ENCODE measurements at places on chromosomes 7 and 10.

- DNase-seq: no peak
These were observed 69.2 kb downstream of the CNTNAP2 start for GRCh38 chr7:146185844-146186243.

GRCh38 chr7:108463613-108464012, 7.4 kb upstream of the NRCAM start:
- no peak for DNase-seq

DNA sequence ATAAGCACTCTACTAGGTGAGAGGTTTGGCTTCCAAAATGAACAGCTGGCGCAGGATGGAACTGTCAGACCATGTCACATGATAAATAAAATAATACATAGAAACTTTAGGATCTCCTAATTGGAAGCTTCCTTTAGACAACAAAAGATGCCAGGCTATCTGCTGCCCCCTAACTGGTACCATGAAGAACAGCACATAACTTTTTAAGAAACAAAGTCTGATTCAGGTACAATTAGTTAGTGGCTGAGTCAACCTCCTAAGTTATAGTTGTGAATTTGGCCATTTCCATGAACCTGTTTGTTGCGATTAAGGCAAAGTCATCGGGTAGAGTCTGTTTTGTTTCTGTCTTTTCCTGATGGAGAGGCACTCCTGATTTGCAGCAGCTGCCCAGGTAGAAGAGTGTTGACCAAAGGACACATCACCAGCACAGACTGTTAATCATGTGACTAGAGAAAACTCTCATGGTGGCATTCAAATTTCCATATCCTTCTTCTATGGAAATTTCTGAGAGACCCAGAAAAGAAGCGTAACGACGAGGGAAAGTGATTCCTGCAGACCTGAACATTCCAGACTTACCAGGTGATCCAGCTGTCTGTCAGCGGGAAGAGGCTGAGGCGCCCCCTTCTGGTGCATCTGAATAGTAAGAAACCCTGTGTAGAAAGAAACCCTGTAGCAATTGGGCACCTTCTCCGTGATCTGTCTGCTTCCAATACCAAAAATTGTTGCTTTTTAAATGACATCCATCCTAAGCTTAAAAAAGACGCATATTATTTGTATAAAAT, 8.6 kb upstream of the INHBA start:
- no peak for DNase-seq

GRCh38 chr7:35570937-35571336, 124.0 kb downstream of the HERPUD2 start:
- DNase-seq: no peak

DNA sequence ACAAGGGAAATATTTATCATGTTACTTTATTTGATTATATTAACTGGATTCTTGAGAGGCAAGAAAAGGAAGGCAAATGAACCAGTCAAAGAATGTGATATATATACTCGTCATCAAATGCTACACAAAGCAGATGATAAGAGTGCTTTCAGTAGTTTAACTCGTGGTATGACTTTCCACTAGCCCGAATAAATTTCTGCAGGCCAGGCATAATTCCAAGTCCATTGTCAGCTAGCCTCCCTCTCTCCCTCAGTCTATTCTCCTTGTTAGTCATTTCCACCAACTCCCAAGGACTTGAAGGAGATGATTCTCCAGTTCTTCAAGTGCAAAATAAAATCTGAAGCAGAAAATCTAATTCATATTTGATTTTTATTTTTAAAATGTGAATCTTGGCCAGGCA, 190.5 kb downstream of the GLI3 start:
- DNase-seq: no peak

DNA sequence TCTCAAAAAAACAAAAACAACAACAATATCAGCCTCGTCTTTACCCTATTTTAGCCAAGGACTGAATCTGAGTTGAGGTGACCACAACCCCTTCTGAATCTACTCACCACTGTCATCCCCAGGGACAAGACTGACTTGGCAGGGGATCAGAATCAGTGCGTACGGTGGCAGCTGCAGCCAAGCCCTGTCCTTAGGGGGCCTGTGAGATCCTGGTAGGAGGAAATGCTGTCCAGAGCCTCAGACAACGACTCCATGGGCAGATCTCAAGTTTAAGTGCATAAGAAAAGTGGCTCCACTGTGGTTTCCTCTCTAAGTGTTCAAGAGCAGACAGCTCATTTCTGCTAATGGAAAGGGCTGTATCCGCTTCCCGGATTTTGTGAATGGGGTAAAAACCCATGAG, 22.4 kb upstream of the CYTH3 start:
- no peak for DNase-seq

DNA sequence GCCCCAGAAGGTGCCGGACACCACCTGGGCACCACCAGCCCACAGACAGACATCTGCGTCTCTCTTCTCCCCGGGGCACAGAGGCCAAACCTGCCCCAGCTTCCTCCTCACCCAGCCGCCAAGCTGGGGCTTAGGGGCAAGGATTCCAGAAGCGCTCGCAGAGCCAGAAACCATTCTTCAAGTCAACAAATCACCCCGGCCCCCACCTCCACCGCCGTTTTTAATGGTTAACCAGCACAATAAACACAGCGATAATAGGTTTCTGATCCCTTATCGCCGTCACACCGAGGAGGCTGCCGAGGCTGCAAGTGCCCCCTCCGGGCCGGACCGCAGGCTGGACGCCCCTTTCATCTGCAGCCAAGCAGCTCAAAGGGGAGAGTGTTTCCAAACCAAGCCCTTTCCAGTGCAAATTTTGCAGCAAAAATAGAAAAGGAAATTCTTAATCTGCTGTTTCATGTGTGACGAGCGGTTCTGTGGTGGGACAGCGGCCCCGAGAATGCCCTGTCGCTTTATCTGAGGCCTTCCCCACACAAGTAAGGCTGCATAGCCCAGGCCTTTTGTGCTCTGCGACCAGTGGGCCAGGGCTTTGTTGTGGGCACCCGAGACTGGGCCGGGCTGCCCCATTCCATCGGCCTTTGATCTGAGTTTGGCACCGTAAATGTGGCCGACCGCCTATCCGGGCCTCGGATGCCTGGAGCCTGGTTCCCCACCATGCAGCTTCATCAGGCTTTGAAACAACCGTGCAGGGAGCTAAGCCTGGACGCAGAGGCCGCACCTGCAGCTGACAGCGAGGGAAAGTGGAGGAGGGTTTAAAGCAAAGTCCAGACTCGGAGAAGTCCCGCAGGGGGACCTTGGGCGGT, 83.2 kb downstream of the FOXL3 start:
- no peak for DNase-seq

GRCh38 chr7:2585446-2585845, 26.7 kb downstream of the IQCE start:
- no peak for DNase-seq

GRCh38 chr10:69051710-69052487, 36.0 kb upstream of the SRGN start:
- no peak for DNase-seq

GRCh38 chr10:81027223-81027622, 489.5 kb downstream of the SH2D4B start:
- no peak for DNase-seq

DNA sequence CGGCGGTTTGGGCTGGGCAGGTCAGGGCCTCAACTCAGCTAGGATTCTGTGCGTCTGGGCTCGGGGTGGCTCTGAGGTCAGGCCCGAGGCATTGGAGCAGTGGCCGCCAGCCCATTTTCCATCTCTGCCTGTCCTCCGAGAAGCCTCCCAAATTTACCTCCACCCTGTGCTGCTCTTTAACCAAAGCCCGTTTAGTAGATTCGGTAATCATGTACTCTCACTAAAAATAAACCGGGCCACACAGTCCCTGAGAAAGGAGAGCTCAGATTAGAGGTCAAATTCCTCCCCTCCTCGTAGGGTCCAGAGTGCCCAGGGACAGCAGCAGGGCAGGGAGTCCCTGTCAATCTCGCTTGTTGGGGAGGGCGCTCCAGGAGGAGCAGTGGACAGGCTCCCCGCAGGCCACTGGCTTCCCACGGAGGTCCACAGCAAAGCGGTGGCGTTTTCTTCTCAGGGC, 88.7 kb upstream of the CHST15 start:
- no peak for DNase-seq

DNA sequence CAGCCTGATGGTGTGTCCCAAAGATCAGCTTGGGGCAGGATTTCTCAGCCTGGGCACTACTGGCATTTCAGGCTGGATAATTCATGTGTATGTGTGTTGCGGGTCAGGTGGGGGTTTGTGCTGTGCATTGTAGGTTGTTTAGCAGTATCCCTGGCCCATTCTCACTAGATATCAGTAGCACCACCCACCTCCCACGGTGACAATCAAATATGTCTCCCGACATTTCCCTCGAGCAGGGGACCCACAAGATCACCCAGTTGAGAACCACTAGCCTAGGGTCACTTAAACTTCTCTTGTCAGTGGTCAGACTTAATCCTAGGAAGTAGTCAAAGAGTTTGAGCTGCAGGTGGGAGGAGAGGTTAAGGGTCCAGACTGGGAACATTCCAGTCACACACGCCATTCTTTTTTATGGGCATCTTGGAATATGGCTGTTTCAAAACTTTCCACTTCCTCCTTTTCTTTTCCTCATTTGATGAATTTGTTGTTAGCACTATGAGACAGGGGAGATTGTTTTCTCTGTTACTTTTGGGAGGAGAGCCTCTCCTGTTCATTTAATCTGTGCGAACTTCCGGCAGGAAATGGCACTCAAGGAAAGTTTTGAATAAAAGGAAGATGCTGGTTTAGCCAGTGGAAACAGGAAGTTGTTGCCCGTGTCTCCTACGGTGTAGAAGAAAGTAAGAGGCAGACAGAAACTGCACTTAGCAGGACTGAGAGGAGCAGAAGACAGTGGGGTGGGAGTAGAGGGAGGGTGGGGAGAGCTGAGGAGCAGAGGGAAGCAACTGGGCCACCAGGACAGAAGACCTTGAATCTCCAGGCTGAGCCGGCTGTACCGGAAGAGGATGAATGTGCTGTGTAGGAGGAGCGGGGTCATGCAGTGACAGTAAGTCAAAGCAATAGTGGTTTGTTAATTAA, 17.6 kb upstream of the EXOC6 start:
- DNase-seq: no peak

DNA sequence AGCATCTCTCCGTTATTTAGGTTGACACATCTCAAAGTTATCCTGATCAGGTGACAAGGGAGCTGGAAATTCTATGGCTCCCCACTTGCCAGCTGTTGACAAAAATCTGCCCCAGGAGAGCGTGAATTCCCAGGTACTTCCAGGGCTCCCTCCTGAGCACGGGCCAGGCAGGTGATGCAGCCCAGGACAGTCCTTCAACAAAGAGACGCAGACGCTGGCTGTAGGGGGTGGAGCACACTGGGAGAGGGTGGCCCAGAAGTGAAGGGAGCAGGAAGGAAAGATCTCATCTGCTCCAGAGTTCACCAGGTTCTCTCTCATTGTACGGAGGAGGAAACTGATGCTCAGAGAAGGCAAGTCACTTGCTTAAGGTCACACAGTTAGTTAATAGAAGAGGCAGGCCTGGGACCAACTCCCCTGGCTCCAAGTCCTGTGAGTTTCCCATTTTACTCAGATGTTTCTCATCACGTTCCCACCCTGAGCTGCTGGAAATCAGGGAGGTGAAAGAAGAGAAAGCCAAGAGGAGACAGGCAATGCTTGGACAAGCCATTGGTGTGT, 41.0 kb upstream of the CHST3 start:
- no peak for DNase-seq

GRCh38 chr7:105218939-105219770, 169.6 kb downstream of the SRPK2 start:
- no peak for DNase-seq

DNA sequence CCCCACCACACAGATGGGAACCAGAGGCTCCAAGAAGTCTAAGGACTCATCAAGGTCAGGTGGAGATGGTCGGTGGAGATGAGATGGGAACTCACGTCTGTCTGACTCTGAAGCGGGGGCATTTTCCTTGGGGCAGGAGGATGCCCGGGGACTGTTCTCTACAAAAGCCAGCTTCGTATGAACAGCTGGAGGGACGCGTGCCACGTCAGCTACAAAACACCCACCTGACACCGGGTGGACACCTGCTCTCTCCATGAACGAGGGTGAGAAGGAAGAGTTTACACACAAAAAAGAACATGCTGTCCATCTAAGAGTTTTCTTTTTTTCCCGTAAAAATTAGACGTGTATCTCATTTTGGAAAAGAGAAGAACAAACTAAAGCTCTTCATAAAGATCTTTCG, 47.7 kb downstream of the C10orf143 start:
- DNase-seq: no peak

DNA sequence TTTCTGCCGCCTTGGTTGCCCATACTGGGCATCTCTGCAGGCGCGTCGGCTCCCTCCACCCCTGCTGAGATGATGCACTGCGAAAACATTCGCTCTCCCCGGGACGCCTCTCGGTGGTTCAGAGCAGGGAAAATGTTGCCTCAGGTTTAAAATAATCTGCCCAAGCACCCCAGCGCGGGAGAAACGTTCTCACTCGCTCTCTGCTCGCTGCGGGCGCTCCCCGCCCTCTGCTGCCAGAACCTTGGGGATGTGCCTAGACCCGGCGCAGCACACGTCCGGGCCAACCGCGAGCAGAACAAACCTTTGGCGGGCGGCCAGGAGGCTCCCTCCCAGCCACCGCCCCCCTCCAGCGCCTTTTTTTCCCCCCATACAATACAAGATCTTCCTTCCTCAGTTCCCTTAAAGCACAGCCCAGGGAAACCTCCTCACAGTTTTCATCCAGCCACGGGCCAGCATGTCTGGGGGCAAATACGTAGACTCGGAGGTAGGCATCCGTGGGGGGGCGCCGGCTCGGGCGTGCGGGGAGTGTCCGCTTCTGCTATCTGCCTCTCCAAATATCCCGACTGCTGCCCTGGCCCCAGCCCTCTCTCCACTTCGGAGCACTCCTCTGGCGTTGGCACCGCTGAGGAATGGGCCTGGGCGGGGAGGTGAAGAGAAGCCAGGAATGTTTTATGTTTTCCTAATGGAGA, at the start of gene CAV1:
TSS of gene CAV1 (plus strand) at position 428 of the 689 bp plus-strand sequence. CDS start at position 455, 27 bp downstream.
- peak; percentile 14 for DNase-seq

- no peak for DNase-seq
These were observed 107.1 kb upstream of the ITGB1 start for GRCh38 chr10:33065111-33065510.

DNA sequence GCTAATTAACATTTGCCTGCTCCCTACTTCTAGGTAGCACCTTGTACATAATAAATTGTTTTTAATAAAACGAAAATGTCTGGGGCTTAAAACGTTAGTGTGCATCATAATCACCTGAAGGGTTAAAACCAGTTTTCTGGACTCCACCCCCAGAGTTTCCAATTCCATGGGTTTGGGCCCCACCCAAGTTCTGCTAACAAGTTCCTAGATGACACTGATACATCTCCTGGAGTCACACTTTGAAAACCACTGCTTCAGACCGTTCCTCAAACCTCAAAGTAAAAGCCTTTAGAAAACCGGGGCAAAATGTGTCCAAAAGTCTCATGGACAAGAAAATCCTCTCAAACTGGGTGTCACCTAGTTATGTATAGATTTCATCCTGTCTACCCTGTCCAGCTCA, 9.3 kb downstream of the OSBPL3 start:
- DNase-seq: no peak

GRCh38 chr10:14102056-14102455, 228.7 kb downstream of the FRMD4A start:
- no peak for DNase-seq

GRCh38 chr7:963236-964078, 9.0 kb upstream of the ADAP1 start:
- DNase-seq: no peak

GRCh38 chr10:46527241-46527811, 29.1 kb downstream of the GPRIN2 start:
- no peak for DNase-seq

All from T follicular helper cell (primary cell).